ENCODE measurements at places on chromosomes 5 and 9.
A peak's percentile ranks its signal among the peaks of the same experiment; 100 is the strongest.

GRCh38 chr9:113621309-113621791 is 157.8 kb downstream of the RGS3 start:
- DNase-seq: no peak
- H3K4me3 ChIP-seq: no peak overlapping the region
- peaks cover 23% of the 10 kb centered on the region for H3K27me3 ChIP-seq
- H3K27ac ChIP-seq: no peak overlapping the region
- H3K4me1 ChIP-seq: peaks cover 6% of the 10 kb centered on the region

- no peak overlapping the region for H3K4me3 ChIP-seq
- no peak for DNase-seq
- H3K36me3 ChIP-seq: no peaks in the 10 kb centered on the region
- peaks cover 32% of the 10 kb centered on the region for H3K27me3 ChIP-seq
These were observed 12.2 kb upstream of the CLPTM1L start for GRCh38 chr5:1356873-1357787.

- peaks cover 4% of the 10 kb centered on the region for H3K4me1 ChIP-seq
- no peak for DNase-seq
- H3K27ac ChIP-seq: no peak overlapping the region
These were observed 91.2 kb upstream of the CHD1 start for GRCh38 chr5:99019812-99020697.

GRCh38 chr5:38423276-38424147 is 132.9 kb downstream of the LIFR start:
- H3K27ac ChIP-seq: no peak overlapping the region
- H3K4me1 ChIP-seq: peaks cover 3% of the 10 kb centered on the region
- no peak overlapping the region for H3K4me3 ChIP-seq
- no peak for DNase-seq
- H3K36me3 ChIP-seq: no peaks in the 10 kb centered on the region

GRCh38 chr9:88792502-88792901 is 198.8 kb upstream of the S1PR3 start:
- no peaks in the 10 kb centered on the region for H3K36me3 ChIP-seq
- H3K27me3 ChIP-seq: peaks cover 18% of the 10 kb centered on the region
- no peak overlapping the region for H3K27ac ChIP-seq
- H3K4me3 ChIP-seq: no peak overlapping the region
- no peaks in the 10 kb centered on the region for H3K4me1 ChIP-seq
- DNase-seq: no peak

DNA sequence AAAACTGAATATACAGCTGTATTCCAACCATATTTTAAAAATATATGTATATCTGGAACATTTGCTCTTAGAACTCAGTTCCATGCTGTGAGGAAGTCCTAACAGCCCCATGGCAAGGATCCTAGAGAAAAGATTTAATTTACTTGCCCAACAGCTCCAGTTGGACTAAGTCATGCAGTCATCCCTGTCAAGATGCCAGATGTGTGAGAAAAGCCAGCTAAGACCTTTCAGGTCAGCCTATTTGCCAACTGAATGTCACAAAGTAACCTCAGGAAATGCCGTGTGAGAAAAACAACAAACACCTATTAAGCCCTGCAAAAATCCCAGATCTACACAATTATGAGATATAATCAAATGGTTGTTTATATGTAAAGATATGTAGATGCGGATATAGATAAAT is 416.3 kb downstream of the NR2F1-AS1 start:
- no peaks in the 10 kb centered on the region for H3K4me1 ChIP-seq
- no peaks in the 10 kb centered on the region for H3K36me3 ChIP-seq
- H3K27me3 ChIP-seq: no peaks in the 10 kb centered on the region
- no peak for DNase-seq
- no peak overlapping the region for H3K4me3 ChIP-seq
- no peak overlapping the region for H3K27ac ChIP-seq

- H3K27me3 ChIP-seq: no peaks in the 10 kb centered on the region
- H3K36me3 ChIP-seq: no peaks in the 10 kb centered on the region
- no peak for DNase-seq
These were observed 164.9 kb upstream of the PAPPA start for GRCh38 chr9:115988701-115989100.

- peaks cover 66% of the 10 kb centered on the region for H3K27me3 ChIP-seq
- H3K4me1 ChIP-seq: no peaks in the 10 kb centered on the region
- no peak for DNase-seq
- H3K27ac ChIP-seq: no peak overlapping the region
- H3K36me3 ChIP-seq: peaks cover 7% of the 10 kb centered on the region
These were observed 337.8 kb downstream of the GADD45G start for GRCh38 chr9:89942643-89943042.

- H3K4me3 ChIP-seq: peak overlapping the region; percentile 80
- H3K4me1 ChIP-seq: peaks cover 32% of the 10 kb centered on the region
- H3K27ac ChIP-seq: peak overlapping the region; percentile 97
- H3K27me3 ChIP-seq: no peaks in the 10 kb centered on the region
- no peaks in the 10 kb centered on the region for H3K36me3 ChIP-seq
- peak; percentile 77 for DNase-seq
These were observed 16.0 kb downstream of the TRAF2 start for GRCh38 chr9:136902259-136902821.

DNA sequence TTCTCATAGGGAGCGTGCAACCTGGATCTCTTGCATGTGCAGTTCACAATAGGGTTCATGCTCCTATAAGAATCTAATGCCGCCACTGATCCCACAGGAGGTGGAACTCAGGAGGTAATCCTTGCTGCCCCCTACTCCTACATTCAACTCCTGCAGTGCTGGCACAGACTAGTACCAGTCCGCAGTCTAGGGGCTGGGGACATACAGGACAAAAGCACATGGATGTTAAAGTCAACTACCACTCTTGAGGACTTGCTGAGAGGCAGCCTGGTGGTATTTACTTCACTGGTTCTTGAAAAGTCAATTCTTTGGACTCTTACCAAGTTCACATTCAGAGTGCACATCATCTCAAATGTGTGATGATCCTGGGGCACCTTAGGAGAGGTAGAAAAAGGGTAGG is 33.0 kb downstream of the MTMR12 start:
- DNase-seq: no peak
- peaks cover 25% of the 10 kb centered on the region for H3K4me1 ChIP-seq
- peaks cover 2% of the 10 kb centered on the region for H3K36me3 ChIP-seq
- no peak overlapping the region for H3K4me3 ChIP-seq
- H3K27ac ChIP-seq: peak overlapping the region; percentile 80
- no peaks in the 10 kb centered on the region for H3K27me3 ChIP-seq
